Fibroblast of skin of left biceps (primary cell): ENCODE measurements at places on chromosomes 4 and X.

- DNase-seq: no peak
These were observed 51.0 kb downstream of the ADGRL3 start for GRCh38 chr4:61251129-61251528.

DNA sequence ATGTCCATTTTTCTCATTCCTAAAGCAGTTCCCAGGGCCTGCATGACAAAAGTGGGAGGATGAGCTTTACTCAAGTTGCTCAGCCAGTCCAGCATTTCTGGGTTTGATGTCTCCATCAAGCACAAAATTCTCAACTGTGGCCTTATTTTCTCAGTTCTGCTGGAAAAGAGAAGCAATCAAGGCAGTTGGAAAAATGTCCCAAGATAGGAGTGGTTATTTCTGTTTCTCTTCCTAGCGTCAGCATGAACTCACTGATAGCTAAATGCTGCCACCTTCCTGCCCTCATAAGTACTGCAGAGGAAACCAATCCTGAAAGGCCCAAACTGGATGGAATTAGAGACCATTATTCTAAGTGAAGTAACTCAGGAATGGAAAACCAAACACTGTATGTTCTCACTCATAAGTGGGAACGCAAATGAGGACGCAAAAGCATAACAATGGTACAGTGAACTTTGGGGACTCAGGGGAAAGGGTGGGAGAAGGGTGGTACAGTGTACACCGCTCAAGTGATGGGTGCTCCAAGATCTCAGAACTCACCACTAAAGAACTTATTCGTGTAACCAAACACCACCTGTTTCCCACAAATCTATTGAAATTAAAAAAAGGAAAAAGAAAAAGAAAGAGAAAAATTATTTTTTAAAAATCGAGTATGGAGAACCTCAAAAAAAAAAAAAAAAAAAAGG is 29.6 kb downstream of the ADH7 start:
- DNase-seq: peak; percentile 56

DNA sequence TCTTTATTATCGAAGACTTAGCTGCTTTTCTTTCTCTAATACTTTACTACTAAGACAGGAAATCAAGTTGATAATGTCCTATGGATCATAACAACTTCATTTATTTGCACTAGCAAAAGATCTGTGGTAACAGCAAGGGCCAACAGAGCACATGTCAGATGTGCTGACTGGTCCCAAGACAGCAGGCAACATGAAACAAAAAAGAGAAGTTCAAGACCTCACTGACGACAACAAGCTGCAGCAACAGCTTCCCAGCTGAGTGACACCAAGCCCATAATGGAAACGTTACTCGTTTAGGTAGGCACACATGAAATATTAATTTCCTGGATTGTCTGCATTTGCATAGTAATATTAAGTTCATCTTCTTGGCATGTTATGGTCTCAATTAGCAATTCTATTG is 126.9 kb downstream of the UNC5C start:
- DNase-seq: no peak

- no peak for DNase-seq
These were observed 12.3 kb downstream of the PYURF start for GRCh38 chr4:88511236-88511635.

DNA sequence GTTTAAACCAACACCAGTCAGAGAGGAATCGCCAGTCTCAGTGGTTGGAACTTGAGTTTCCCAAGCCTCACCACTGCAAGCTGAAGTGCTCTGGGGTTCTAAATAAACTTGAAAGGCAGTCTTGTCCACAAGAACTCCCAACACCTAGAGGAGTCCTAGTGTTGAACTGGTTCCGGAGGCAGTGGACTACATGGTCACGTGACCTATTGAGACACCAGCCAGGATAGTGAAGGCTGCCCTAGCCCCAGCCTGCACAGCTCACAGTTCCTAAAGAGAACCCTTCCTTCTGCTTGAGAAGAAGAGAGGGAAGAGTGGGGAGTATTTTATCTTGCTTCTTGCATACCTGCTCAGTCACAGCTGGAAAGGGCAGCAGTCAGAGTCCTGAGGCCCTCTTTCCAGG is 1012.7 kb upstream of the ADGRL3 start:
- DNase-seq: no peak

- no peak for DNase-seq
These were observed 202.9 kb upstream of the BOD1L1 start for GRCh38 chr4:13830449-13830848.

DNA sequence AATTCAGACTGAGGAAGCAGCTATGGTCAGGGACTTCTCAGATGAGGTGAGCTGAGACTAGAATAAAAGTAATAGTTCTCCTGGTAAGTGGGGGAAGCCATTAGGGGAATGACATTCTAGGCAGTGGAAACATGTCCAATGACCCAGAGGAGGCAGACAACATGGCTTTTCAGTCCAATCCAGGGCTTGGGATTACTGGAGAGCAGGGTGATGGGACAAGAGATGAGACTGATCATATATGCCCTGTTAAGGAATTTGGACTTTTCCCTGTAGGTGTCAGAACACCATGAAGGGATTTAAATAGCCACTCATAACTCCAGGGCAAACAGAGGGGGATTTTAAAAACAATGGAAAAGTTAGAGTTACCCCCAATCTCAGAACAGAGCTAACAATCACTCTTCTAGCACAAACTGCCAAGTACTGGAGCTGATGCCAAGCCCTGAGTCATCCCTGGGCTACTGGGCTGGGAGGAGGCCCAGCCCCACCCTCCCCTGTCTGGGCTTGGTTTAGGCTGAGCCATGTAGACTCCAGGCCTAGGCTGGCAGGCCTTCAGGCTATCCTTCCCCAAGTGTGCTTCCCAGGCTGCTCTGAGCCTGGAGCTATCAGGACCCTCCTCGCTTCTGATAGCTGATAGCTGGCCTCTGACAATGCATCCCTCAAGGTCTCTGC is 22.7 kb upstream of the MSN start:
- no peak for DNase-seq

DNA sequence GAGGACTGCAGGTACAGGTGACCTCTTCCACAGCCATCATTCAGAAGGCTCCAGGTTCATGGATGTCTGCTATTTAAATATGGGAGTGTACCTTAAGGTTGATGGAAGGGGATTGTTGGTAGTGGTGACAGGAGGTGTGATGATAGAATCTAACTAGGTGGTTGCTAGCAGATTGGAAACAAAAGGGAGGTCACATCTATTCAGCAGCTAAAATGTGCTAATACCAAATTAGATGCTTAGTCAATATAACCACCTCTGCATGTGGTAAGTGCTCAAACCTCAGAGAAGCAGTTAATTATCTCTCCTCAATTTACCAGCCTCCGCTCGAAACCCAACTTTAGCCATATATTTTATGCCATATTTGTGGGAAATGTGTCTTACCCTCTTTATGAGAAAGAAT is 98.7 kb upstream of the CCSER1 start:
- DNase-seq: no peak

- DNase-seq: no peak
These were observed 11.8 kb downstream of the AMBN start for GRCh38 chr4:70603856-70604255.

GRCh38 chr4:15340902-15341732 is 86.7 kb upstream of the C1QTNF7 start:
- no peak for DNase-seq
